ENCODE measurements at places on chromosomes 3 and 15.

DNA sequence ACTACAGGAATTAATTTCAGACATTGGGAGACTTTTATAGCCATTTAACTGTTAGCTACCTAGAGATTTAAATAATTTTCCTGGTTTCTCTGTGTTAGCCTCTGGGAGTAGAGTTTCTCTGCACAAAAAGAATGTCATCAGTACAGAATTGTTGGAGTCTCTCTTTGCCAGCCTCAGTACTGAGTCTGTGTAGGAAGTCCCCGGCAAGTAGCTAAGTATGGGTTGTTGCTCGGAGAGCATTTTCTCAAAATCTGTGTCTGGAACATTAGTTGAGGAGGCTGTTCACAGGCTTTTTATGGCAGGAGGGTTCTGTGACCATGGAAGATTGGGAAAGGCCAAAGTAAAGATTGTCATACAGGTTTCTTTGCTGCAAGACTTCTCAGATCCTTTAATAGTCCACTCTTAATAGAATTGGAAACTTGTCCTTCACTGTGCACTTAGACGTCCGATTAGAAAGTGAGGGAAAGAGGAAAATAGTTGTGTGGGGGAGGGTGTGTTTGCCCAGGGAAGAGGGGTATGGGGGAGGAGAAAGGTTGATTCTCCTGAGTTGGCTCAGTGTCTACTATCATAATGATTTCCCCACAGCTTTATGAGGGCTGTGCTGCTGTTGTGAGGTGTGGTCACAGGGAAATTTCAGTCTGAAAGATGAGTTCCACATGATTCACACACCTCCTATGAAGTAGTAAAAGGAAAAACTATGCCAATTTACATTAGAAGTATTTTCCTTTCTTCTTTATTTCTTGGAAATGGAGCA, 207.1 kb downstream of the PTPRG start:
- DNase-seq: no peak

GRCh38 chr3:38017445-38018295, 11.8 kb downstream of the PLCD1 start:
- DNase-seq: no peak

GRCh38 chr3:177594096-177594495, 396.8 kb upstream of the TBL1XR1 start:
- DNase-seq: no peak

- no peak for DNase-seq
Observed at GRCh38 chr15:63146684-63147083, 10.6 kb downstream of the RPS27L start.

DNA sequence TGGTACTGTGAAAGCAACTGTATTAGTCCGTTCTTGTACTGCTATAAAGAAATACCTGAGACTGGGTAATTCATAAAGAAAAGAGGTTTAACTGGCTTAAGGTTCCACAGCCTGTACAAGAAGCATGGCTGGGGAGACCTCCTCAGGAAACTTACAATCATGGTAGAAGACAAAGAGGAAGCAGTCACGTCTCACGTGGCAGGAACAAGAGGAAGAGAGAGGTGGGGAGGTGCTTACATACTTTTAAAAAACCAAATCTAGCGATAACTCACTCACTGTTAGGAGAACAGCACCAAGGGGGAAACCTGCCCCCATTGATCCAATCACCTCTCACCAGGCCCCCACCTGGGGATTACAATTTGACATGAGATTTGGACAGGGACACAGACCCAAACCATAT, 48.9 kb downstream of the IQGAP1 start:
- no peak for DNase-seq

- no peak for DNase-seq
Observed at GRCh38 chr15:72047020-72047419, 70.9 kb downstream of the MYO9A start.

GRCh38 chr3:131658115-131658514, 155.3 kb upstream of the MRPL3 start:
- no peak for DNase-seq

GRCh38 chr3:111768571-111769100, 90.4 kb upstream of the PHLDB2 start:
- DNase-seq: no peak

Data from activated effector memory CD4-positive, alpha-beta T cell treated with Interleukin-2 at 50 U/mL for 16 hours (primary cell).